C1 segment of cervical spinal cord (tissue), 14 donors: ENCODE measurements at places on chromosomes 7 and 10.

GRCh38 chr10:27911539-27911938, 87.3 kb downstream of the ODAD2 start:
- no peak for DNase-seq

GRCh38 chr10:131485732-131486131, 174.2 kb upstream of the TCERG1L start:
- DNase-seq = no peak

- no peak for DNase-seq
Observed at GRCh38 chr10:105973902-105974301, 1190.6 kb downstream of the SORCS1 start.

DNA sequence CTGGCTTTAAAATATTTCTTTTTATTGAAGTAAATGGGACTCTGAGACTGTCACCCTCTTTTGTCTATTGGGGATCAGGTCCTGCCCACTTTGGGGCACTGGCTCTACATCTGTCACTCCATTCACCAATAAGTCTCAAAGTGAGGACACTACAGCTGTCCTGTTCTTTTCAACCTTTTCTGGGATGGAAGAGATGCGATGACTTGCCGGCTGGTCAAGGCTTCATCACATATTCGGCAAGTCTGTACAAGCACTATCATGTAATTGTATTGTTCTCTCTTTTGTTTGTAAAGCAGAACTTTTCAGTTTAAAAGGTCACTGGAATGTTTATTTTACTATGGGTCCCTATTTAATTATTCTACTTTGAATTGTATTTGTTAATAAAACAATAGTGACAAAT, 17.7 kb upstream of the SP8 start:
- no peak for DNase-seq

DNA sequence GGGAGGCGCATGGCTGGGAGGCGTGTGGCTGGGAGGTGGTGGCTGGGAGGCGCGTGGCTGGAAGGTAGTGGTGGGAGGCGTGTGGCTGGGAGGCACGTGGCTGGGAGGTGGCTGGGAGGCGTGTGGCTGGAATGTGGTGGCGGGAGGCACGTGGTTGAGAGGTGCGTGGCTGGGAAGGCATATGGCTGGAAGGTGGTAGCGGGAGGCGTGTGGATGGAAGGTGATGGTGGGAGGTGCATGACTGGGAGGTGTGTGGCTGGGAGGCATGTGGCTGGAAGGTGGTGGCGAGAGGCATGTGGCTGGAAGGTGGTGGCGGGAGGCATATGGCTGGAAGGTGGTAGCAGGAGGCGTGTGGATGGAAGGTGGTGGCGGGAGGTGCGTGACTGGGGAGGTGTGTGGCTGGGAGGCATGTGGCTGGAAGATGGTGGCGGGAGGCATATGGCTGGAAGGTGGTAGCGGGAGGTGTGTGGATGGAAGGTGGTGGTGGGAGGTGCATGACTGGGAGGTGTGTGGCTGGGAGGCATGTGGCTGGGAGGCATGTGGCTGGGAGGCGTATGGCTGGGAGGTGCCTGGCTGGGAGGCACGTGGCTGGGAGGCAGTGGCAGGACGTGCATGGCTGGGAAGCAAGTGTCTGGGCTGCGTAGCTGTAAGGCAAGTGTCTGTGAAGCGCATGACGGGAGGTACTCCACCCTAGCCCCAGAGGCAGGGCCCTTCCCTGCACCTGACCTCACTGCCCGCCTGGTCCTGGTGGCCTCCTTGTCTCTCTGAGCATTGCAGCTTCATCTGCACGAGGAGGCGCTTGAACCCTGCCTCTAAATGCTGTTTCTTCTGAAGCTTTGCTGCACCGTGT, 35.1 kb downstream of the FOXK1 start:
- DNase-seq = no peak

- DNase-seq = no peak
Observed at GRCh38 chr7:44441079-44441478, 49.4 kb downstream of the NUDCD3 start.

DNA sequence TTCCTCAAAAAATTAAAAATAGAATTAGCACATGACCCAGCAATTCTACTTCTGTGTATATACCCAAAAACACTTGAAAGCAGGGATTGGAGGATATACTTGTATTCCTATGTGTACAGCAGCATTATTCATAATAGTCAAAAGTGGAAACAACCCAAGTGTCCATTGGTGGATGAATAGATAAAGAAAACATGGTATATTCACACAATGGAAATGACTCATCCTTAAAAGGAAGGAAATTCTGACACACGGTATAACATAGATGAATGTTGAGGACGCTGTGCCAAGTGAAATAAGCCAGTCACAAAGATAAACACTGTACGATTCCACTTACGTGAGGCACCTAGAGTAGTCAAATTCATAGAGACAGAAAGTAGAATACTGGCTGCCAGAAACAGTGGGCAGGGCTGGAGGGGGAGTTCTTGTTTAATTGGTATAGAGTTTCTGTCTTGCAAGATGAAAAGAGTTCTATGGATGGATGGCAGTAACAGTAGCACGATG, 26.6 kb upstream of the KAT6B start:
- DNase-seq = no peak

DNA sequence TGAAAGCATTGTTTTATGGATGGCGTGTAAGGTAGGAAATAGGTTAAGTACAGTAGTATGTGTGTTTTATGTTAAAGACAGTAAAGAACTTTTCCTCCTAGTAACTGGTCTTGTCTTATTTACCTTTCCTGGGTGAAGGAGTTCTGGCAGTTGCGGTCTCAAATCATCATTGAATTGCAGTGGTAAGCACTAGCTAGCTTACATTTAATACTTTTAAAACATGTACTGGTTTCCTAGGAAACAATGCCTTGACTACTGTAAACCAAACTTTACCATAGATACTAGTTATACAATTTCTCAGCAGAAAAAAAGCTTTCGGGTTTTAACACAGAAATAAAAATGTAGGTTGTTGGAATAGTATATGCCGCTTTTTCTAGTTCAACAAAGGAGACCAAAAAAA, 37.7 kb downstream of the PRKG1 start:
- no peak for DNase-seq

- DNase-seq = no peak
Observed at GRCh38 chr7:102012941-102013461, 195.6 kb downstream of the CUX1 start.

GRCh38 chr7:41052201-41052600, 650.7 kb downstream of the INHBA start:
- no peak for DNase-seq

- DNase-seq = no peak
Observed at GRCh38 chr7:134787064-134787463, 7.6 kb downstream of the CALD1 start.

- no peak for DNase-seq
Observed at GRCh38 chr7:2256306-2257045, 14.4 kb downstream of the NUDT1 start.

GRCh38 chr7:128110641-128111364, 79.6 kb upstream of the LRRC4 start:
- DNase-seq = no peak

DNA sequence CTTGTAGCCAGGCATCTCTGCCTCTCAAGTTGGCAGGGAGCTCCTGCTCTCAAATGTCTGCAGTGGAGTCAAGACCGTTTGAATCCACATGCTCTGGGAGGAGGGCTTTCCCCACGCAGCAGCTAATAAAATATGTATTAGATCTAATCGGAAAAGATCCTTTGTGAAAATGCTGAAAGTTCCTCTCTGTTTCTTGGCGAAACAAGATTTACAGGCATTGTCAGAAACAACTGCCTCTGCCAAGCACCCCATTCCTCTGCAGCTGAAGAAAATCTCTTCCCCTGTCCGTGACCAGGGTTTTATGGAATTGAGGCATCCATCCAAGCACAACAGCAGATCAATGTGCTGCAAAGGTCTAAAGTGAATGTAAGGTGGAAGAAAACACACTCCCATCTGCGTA, 165.8 kb downstream of the TCERG1L start:
- DNase-seq = no peak

DNA sequence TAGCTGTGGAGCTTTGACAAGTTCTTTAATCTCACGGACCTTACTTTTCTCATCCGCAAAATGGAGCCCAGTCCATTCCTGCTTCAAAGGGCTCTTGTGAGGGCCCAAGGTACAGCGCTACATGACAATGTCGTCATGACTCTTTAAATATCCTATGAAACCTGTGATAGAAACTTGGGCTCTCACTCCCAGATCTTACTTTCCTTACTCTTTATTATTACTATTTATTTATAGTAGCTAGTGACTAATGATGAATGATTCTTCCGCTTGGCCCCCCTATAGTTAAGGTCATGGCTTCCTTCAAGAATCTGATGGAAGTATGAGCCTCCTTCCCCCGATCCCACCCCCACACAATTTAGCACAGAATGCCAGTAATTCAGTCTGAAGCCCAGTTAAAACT, 41.9 kb downstream of the RBM20 start:
- no peak for DNase-seq

DNA sequence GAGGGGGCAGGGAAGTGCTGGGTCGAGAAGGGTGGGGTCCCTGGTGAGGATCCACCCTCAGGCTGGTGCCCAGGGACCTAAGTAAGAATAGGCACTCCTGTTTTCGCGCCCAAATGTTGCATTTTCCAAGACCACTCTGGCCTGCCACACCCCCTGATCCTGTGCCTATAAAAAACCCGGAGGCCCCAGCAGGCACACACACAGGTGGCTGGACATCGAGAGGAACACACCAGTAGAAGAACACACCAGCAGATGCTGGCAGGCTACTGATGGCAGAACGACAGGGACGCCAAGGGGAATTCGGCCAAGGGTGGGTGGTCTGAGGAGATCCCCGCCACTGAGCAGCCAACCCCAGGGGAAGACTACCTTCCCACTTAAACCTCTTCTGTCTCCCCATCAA, 633.9 kb upstream of the POT1 start:
- DNase-seq = no peak

DNA sequence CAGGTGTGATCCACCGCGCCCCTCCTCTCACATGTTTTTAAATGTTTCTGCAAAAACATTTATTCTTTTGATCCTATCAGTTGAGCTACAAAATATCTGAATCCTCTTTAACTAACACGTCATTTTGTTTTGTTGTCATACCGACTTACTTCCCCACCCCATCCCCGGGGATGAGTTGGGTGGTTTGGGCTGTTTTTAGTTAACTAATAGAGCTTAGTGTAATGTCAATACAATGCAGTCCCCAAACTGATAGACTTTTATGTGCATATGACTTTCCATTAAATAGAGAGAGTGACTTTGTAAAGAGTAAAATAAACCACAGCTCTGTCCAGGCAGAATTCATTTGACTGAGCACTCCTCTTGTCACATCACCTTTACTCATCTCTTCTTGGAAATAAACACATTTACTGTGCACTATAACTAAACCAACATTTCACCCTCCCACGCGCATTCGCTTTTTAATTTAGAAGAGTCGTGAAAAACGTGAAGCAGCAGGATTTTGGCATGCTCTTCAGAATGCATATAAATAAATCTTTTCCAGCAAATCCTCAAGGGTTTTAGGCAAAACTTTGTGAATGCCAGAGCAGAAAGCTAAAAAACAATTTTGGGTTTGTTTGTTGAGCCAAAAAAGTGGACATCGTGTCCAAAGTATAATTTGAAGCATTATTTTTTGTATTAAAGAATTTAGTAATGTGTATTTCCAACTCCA, 187.4 kb upstream of the MGMT start:
- no peak for DNase-seq

DNA sequence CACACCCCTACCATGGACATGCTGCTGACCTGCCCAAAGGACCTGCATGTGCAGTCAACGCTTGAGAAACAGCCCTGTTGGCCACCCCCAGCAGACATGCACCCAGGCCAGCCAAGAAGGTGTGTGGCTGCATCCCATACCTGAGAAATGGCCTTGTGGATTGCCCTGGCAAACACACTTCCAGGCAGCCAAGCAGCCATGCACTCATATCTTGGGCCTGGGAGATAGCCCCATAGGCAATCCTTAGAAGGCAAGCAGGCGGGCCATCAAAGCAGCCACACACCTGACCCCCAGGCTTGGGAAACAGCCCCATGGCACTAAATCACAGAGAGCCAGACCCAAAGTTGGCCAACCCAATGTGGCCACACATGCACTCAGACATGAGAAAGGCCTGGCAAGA, 4.9 kb upstream of the AKR1B1 start:
- no peak for DNase-seq
